ENCODE measurements at places on chromosomes 4 and X.

DNA sequence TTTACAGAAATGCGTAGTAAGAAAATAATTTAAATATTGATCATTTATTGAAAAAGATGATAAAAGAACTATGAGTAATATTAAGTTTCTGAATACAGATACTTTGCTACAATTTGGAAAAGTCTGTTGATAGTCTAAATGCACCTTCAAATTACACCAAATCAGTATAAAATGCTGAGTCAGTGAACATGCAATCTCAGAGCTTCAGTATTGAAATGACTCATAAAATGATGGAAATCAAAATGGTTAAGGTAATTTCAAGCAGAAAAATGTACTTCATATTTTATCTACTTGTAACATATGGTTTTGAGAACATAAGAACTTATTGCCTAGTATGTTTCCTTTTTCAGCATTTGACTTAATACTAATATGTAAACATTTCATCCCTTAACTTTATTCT, 448.2 kb downstream of the PCDH10 start:
- DNase-seq = no peak

- DNase-seq = no peak
Measured at GRCh38 chrX:100874325-100874724, at the start of gene NOX1. TSS of gene NOX1 (minus strand) at chrX:100874359. CDS start at chrX:100874139, 220 bp downstream.

DNA sequence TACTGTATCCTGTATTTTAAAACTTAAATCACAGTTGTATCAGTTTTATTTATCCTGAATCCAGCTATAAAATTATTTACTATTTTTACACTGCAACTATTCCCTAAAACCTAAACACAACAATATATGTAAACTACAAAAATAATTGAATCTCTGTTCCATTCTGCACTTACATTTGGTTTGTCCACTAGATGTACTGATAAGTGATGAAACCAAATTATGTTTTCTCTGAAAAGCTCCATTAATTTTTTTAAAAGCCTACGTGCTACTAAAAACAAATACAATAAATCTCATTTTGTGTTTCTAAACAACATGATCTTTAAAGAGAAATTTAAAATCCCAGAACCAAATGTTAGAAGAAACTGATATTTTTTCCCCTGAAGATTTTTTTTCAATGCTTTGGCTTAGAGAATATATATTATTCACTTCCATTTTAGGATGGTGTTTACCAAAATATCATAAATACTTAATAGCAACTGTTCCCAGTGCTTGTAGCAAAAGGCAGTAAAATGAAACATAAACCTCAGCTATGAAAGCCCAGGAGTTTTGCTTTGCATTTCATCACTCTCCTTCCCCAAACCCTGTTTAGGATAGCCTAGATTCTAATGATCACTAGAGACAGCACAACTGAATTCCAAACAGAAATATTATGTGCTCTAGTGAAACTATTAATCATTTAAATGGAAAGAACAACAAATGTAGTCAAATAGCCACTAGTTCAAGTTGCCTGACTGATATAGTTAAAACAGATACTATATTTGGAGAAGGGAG, 19.7 kb downstream of the ANTXR2 start:
- no peak for DNase-seq

- DNase-seq = no peak
Measured at GRCh38 chr4:52915191-52915590, 53.1 kb downstream of the RASL11B start.

DNA sequence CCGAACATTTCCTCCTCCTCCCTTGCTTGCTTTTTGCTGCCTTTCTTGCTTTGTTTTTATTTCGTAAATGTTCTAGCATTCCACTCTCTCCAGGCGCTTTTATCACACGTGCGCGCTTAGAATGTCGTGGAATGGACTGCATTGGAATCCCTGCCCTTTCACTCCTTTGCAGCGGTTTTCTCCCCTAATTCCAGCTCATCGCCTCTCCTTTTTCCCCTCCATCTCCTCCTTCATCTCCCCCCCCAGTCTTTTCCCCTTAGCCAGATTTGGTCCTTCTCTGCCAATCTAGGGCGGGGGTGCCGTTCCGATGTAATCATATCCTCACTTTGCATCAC, 579 bp downstream of the OGT start:
- no peak for DNase-seq

- DNase-seq = no peak
Measured at GRCh38 chrX:68375803-68376202, 57.5 kb downstream of the OPHN1 start.

GRCh38 chr4:89158884-89159503, 47.7 kb downstream of the TIGD2 start:
- DNase-seq = peak; percentile 49

DNA sequence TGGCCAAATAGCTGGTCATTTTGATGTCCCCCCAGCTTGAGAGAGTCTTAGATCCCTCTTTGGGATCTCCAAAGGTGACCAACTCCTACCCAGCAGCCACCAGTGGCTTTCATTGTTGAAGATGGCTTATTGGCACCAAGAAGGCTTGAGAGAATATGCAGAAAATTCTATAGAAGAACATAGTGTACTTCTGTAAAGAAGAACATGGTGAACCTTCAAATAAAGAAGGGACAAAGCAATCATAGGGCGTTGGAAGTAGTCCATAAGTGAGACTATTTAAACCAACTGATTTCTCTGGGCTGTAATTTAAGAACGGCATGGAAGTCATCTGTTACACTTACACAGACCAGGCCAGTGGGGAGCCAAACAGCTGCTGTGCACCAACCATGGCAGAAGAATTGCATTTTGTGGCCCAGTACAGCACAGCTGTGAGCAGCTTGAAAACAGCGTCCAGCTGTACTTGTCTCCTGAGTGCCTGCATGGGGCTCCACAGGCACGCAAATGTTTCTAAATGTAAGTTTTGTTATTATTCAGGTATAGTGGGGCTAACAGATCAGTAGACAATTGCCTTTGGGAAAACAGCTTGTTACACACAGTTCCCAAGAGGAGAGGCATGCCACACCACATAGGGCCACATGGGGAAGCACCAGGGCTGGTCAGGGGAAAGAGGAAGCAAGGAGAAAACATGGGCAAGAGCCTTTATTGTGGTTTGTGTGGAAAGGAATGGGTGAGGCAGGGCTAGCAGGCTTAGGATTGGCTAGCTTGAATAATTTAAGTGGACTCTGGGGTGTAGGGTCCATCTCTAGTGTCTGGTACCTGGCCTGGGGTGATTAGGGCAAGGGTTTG, 125.0 kb downstream of the ARHGAP6 start:
- no peak for DNase-seq

- DNase-seq = no peak
Measured at GRCh38 chr4:142961866-142962265, 115.8 kb upstream of the INPP4B start.

GRCh38 chr4:141352331-141352730, 131.6 kb downstream of the ZNF330 start:
- no peak for DNase-seq

GRCh38 chrX:46687619-46688018, 71.3 kb downstream of the SLC9A7 start:
- no peak for DNase-seq

DNA sequence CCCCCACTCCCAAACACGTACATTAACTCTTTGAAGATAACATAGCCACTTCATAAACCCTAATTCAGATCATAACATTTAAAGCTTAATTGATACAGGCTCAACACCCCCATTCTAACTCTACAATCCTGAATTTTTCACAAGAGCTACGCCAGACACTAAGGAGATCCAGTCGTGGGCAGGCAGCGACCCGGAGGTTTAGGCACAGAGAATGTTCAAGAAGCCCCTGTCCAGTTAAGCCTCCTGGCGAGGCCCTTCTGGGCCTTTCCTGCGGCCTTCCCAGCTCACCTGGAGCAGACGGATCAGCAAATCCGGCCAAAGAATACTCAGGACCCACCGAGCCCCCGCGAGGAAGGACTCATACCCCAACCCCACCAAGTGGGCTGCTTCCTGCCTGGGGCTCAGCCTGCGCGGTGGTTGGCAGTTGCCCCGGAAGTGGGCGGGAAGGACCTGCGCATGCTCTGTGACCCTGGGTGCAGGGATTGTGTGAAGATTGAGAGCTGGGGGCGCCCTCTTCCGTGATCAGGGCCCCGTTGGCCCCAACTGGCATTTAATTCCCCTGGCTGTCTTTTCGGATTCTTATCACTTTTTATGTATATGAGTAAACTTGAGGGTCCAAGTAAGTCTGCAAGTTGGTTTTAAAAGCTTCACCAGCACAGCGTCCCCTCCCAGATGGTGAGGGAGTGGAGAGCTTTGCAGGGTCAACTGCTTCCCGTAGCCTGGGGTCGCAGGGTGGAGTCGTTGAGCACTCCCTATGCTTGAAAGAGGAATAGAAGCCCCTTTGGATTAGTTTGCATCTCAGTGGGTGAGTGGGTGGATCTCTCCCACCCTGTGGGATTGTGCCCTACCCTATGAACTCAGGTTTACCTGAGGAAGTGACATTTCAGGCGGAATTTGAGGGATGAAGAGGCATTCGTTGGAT, at the start of gene TRIM61:
Gene TRIM61 (minus strand): TSS at position 415 of the 922 bp plus-strand sequence. CDS start 7,655 bp downstream, outside the sequence.
- DNase-seq = peak; percentile 78

DNA sequence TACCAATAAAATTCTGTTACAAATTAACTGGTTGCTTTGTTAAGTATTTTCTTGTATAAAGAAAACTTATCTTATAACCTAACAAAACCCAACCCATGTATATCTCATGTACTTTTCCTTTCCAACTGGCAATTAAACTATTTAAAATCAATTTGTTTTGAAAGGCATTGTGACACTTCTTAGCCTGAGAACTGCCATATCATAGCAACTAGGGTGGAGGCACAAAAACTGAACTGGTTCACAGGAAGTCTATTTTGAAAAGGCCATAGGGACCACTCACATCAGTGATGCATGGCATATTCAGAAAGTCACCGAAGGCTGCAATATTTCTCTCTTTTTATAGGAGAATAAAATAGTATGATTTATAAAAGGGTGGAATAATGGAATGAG, 40.5 kb upstream of the ARSJ start:
- DNase-seq = no peak

DNA sequence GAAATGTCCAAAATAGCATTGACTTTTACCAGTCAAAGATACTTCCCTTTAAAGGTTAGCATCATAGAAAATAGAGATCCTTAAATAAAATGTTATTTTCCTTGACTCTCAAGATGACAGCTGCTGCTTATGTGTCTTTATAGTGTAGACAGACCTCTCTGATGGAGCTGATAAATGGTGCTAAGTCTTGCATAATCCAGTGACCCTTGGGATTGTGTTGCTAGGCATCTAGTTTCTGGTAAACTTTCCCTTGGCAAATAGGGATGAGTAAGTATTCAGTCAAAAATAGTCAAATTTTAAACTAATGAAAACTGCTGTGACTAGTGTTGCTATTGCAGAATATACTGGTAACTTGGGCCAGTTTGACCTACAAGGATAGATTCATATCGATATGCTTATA, 53.6 kb downstream of the MBNL3 start:
- DNase-seq = no peak

DNA sequence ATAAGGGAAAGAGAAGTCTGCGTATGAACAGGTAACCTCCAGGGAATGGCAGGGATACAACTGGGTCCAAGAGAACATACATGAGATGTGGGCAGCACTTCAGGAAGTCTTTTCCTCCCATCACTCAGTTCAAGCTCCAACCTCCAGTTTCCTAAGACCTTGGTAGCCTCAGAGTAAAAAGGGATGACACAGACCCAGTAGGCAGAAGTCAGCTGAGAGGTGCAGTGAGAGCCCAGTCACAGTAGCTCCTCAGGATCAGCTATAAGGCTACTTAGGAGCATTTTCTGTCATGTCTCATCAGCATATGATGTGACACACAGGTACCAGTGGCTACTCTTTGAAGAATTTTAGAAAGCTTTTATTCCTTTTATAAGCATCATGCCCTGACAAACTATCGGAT, 12.5 kb upstream of the STS start:
- no peak for DNase-seq

DNA sequence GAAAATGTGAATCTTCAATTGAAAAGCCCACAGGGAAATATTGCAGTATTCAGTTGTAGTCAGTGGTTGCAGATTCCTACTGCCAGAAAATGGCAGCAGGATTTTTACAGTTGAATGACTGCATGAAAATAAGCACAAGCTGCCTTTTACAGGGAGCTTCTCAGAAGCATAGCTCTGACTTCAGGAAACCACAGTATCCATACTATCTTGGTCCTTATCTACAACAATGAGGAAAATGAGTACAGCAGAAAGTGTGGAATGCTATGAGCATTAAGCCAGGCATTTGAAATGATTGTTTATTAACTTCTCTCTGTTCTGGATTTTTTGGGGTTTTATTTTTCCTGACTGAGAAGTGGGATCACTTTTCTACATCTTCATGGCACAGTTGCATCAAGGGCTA, 34.6 kb upstream of the PRRG1 start:
- DNase-seq = no peak

- DNase-seq = no peak
Measured at GRCh38 chr4:3079694-3080123, 5.2 kb downstream of the HTT start.

- no peak for DNase-seq
Measured at GRCh38 chr4:99504804-99505502, 5.9 kb upstream of the C4orf17 start.

GRCh38 chr4:154487145-154487544, 4.5 kb downstream of the DCHS2 start:
- no peak for DNase-seq

DNA sequence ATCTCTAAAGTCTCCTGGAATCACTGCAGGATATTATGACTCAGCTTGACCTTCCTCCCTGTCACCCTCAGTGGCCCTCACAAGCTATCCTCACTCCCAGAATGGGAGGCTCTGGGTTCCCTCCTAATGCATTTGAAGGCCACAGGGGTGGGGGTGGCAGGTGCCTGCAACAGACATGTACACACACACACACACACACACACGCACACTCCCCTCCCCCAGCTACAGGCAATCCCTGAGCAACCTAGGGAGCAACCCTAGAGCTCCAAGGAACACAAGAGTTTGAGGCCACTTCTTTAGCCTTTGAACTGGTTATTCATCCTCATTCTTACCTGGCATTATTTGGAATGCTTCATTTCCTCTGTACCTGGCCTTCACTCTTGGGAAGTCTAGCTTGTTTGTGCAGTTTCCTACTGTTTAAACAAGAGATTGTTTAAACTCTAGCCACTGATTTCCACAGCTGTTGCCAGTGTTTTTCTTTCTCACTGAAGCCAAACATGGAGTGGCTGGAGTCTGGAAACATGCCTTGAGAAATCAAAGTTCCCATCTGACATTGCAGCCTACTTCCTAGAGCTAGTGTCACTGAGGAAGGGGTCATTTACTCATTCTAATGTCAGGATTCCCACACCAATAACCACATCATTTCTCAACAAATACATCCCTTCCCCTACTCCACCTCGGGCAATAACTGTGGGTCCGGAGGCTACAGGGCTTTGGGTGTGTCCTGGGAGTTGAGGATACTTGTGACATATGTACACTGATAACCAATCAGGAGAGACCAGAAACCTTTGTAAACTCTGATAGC, 37.7 kb downstream of the MAOA start:
- no peak for DNase-seq

GRCh38 chrX:81280148-81280547, 78.2 kb downstream of the SH3BGRL start:
- no peak for DNase-seq

All from AG08395 (cell line).